Fibroblast of skin of right biceps (primary cell): ENCODE measurements at places on chromosomes 4 and X.

DNA sequence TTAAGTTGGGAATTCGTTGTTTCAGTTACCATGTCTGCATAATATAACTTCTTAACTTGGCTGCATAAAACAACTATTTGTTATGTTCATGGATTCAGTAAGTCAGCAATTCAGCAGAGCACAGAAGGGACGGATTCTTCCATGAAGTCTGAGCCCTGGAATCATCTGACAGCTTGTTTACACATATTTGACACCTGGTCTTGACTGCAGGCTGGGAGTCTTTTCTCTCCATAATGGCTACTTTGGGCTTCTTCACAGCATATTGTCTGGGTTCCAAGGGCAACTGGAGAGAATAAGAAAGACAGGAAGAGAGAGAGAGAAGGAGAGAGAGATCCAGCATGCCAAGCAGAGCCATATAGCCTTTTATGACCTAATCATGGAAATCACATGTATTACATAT lies 23.1 kb downstream of the CENPC start:
- no peak for DNase-seq

DNA sequence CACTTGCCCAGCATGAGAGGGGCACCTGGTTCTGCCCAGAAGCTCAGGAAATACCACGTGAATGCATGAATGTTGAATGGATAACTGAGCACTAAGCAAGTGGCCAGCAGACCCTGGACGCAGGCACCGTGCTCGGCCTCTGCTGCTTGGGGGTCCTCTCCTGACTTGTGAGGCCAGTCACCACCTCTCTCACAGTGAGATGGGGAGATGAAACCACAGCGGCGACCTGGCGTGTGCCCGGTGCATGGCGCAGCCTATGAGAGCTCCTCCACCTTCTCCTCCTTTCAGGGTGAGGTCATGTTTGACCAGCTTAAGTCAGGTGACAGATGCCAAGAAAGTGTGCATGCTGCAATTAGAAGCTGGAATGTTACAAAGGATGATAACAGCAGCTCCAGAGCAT lies 75.5 kb downstream of the HMX1 start:
- DNase-seq = no peak

GRCh38 chrX:119251386-119251785 lies 15.3 kb downstream of the PGRMC1 start:
- no peak for DNase-seq

- DNase-seq = peak; percentile 23
Observed at GRCh38 chrX:15849555-15849954, 5.1 kb downstream of the AP1S2 start.

DNA sequence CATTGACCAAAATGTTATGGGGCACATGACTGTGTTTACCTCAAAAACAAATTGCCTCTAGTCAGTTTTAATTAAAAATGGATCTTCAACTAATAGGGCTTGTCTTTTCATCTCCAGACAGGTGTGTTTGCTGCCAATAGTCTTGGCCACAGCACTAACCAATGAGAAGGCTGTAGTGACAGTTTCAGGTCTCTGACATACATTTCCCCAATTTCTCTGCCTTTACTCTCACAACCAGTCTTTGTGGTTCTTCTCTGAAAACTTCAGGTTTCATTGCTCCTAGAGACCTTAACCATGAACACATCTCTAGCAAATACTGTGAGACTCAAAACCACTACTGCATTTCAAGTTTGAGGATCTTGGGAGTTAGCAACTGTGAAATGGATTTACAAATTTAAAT lies 3.5 kb upstream of the EDNRA start:
- no peak for DNase-seq

DNA sequence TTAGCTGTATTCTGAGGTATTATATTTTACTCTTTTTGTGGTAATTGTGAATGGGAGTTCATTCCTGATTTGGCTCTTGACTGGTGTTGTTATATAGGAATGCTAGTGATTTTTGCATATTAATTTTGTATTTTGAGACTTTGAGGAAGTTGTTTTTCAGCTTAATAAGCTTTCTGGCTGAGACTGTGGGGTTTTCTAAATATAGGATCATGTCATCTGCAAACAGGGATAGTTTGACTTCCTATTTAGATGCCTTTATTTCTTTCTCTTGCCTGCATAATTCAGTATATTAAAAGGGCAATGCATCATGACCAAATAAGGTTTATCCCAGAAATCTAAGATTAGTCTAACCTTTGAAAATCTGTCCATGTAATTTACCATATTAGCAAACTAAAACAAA lies 44.7 kb upstream of the EPGN start:
- no peak for DNase-seq

GRCh38 chr4:8128100-8128856 lies 30.3 kb downstream of the ABLIM2 start:
- DNase-seq = no peak

GRCh38 chrX:31170792-31171191 lies 99.0 kb upstream of the FTHL17 start:
- DNase-seq = no peak

DNA sequence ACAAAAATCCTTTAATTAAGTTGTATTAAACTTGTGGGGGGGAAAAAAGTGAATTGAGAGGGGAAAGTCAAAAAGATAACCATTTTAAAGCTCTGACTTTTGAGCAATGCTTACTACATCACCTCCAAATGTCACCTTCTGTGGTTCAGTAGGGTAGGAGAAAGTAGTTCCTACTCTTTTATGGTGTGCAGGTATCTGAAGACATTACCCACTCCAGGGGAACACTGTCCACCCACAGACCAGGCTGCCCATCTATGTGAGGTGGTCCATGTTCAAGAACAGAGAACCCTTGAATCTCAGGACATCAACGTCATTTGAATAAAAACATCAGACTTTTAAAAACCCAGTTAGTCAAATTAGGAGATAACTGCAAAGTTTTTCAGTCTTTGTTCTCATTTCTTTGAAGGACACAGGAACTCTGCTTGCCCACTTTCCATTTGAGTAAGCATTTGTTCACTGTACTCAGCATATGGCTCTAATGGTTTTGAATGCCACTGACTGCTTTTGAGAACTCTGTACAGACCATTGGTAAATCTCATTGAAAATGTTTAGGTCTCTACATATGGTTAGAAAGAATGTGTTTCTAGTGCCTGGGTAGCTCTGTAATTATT lies 18.4 kb downstream of the NMU start:
- no peak for DNase-seq

- DNase-seq = no peak
Observed at GRCh38 chr4:156137679-156138473, 184.2 kb upstream of the CTSO start.

- DNase-seq = no peak
Observed at GRCh38 chrX:66988331-66988730, 349.5 kb upstream of the EDA2R start.

DNA sequence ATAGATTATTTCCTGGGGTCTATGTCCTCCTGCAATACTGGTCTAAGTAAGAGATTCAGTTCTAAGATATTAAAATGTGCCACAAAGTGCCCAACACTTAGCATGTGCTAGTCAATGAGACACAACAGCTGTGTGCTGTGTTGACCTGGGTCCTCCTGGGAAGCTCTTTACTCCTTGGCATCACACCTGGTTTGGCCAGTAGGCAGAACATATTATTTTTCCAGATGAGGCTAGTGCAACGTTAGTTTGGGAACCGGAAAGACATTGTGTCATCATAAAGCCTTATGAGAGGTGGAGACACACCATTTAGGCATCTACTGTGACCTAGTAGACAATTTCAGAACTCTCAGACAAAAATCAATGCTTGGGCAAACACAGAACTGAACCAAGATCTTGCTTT lies 197.8 kb downstream of the MID1IP1 start:
- no peak for DNase-seq

DNA sequence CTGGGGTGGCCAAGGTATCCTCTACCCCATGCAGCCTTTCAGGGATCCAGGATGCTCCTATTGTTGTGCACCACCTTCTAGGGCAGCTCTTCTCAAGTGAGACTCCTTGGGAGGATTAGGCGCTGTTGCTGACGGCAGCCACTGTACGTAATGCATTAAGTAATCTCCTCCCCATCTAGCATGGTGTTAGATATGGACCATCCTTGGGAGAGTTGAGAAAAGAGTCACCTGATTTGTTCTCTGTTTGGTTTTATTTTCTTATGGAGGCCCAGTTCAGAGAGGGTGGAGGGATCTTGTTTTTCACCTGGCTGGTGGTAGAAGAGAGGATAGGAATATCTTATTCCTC lies 46.4 kb downstream of the GYG2 start:
- no peak for DNase-seq

- DNase-seq = no peak
Observed at GRCh38 chrX:153665726-153666306, 7.8 kb downstream of the PNCK start.

DNA sequence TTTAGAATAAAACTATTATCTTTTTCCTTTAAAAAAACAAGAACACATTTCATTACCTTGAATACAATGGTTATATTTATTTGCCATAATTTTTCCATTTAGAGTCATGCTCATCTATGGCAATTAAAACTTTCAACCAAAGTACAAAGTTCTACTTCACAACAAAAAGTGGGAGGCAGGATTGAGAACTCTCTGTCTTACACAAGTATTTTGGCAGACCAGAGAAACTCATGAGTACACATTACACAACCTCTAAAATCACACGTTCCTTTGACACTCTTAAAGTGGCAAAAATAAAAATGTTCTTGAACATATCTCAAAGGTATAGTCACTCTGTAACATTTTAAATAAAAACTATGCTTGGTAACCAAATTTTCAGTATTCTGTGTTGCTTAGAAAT lies 213.4 kb downstream of the IL15 start:
- no peak for DNase-seq

- no peak for DNase-seq
Observed at GRCh38 chr4:8350841-8351461, 81.4 kb downstream of the HTRA3 start.

GRCh38 chr4:53905276-53905940 lies 159.0 kb downstream of the CHIC2 start:
- DNase-seq = no peak

GRCh38 chrX:53255738-53256191 lies 25.6 kb downstream of the IQSEC2 start:
- DNase-seq = no peak

DNA sequence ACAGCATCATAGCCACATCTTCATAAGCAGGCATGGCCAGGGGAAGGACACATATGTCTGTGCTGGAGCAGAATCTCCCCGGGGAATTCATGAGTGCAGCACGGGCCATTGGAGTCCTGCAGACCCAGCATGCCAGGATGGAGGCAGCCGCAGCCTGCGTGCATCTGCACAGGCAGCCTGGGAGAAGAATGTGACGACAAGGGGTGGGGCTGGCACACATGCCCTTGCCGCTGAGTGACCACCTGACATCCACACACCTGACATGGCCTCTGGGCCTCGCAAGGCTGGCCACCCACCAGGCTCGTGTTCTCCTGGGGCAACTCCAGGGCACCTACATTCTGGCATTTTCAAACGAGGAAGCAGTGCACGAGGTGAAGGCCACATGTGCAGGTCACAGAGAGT lies 66.2 kb upstream of the AFAP1 start:
- DNase-seq = no peak

DNA sequence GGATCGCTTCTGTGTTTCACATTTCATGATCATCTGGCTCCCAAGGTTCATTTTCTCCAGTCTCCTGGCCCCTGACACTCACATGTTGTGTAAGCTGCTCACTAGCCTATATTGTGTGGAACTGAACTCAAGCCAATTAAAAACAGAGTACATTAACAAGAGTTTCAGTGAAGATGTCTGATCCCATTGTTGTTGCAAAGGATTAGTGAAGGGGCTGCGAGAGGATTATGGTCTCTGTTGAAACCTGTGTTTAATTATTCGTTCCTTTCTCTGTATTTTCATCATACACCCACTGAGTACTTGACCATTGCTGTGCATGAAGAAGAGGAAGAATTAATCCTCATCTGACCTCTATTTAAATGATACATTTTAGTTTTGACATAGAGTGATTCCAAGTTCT lies 54.7 kb downstream of the AFF2 start:
- no peak for DNase-seq

DNA sequence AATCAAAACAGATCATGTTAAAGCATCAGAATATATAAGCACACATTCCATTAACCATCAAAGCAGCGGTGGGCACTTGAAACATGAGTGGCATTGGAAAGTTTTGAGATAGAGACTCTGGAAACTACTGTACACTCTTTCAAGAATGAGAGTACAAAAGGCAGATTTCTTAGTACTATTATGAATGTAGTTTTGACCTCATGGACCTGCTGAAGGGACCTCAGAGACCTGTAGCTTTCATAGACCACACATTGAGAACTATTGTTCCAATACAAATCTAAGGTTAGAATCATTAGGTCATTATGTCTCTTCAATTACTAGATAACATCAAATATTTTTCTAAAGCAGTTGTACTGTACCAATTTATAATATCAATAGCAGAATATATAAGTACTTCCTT lies 283.6 kb downstream of the RPA4 start:
- no peak for DNase-seq

DNA sequence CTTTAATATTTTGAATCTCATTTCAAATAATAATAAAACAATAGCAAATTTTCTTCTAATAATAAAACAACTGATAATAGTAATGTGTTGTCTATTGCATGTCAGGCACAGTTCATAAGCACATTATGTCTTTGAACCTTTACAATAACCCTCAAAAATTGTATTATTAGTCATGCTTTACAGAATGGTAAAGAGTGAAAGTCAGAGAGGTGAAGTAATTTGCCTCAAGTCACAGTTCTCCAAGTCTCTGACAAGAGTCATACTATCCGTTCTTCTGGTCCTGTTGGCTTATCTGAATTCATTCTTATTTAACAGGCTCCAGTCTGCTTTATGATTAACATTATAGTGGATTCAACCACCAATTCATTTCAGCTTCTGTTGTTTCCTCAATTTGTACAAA lies 313.0 kb downstream of the AFF2 start:
- DNase-seq = no peak

DNA sequence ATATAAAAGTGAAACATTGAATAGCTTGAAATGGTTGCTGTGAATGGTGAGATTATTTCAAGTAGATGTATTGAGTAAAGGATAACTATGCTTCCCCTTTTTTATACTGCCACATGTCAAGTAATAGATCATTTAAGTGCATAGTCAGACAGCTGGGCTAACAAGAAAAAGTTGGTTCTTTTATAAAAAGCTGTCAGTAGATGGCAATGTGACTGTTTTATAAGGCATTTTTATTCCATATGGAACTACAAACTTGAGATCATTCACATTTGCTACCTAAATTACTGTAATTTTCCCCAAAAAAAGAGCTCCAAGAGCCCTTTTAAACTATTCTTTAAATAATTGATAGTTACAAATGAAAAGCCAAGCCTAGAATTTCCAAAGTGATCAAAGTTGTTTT lies 831.0 kb downstream of the C4orf33 start:
- peak; percentile 1 for DNase-seq

GRCh38 chr4:47746122-47746521 lies 91.7 kb downstream of the CORIN start:
- no peak for DNase-seq

DNA sequence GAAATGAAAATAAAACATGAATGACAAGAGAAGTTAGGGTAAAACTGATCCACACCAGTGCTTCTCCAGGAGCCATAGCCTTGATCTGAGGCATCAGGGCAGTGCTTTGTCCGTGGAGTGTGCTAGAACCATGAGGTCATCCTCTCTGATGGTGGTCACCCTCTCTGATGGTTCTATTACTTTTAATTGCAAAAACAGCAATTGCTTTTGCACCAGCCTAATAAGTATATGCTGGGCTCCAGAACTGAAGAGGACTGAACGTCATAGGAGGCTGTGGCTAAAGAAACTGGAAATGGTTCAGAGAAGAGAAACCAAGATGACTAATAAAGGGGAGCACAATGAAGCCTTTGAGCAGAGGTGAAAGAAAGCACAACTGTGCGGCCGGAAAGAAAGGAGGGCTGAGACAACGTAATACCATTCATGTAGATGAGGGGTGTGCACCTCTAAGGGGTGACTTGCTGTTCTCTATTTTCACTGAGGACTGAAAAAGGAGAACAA lies 17.0 kb upstream of the TMEM154 start:
- no peak for DNase-seq
